ENCODE measurements at places on chromosomes 2 and 18.

GRCh38 chr2:225725726-225726125 lies 326.2 kb downstream of the NYAP2 start:
- no peak for DNase-seq

GRCh38 chr2:33321876-33322483 lies 154.5 kb upstream of the RASGRP3 start:
- DNase-seq: peak; percentile 76

DNA sequence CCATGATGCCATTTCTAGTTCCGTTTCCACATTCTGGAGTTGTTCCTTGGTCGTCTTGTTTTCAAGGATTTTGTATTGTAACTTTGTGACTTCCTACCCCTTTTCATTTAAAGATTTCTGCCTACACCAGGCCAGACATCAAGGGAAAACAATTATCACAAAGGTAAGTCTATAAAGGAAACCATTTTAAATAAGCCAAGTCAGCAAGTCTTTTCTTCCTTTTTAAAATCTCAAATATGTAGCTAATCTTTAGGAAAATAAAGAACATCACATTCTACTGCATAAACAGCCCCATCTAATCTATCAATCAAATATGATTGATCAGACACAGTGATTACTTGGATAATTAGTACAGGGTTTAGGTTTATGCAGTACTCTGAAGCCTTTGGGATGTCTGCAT lies 35.8 kb upstream of the INSIG2 start:
- no peak for DNase-seq

- no peak for DNase-seq
Measured at GRCh38 chr18:57802213-57803102, 657 bp downstream of the ATP8B1 start.

- no peak for DNase-seq
Measured at GRCh38 chr2:195659114-195659513, 2.1 kb downstream of the SLC39A10 start.

DNA sequence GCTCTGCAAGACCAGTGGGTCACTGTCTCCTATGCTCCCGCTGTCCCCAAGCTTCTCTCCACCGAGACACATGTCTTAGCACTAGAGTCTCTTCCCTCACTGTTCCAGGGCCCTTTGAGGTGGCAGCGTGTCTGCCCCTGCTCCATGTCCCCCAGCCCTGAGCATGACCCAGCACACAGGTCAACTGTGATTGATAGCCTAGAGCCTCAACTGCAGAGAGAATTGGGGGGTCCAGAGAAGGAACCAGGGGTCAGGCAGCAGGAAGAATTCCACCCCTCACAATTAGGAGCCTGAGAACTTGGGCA lies 54.6 kb upstream of the ODC1 start:
- DNase-seq: no peak

DNA sequence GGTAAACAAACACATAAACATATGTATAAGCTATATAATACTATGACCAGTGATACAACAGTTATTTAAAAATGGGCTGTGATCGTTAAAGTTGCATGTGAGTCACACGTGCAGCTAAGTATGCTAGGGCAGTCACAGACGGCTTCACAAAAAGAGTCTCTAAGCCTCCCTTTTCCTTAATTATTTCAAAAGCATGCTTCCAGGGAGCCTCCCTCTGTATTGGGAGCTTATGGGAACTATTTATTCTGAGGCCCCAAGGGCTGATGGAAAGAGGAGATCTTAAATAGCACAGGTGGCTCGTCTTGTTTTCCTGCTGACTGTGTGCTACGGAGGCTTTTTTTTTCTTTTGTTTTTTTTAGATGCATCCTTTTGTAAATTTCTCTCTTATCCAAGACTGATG lies 94.3 kb downstream of the ADCYAP1 start:
- DNase-seq: no peak

GRCh38 chr2:119512946-119513345 lies 11.3 kb downstream of the SCTR start:
- no peak for DNase-seq

DNA sequence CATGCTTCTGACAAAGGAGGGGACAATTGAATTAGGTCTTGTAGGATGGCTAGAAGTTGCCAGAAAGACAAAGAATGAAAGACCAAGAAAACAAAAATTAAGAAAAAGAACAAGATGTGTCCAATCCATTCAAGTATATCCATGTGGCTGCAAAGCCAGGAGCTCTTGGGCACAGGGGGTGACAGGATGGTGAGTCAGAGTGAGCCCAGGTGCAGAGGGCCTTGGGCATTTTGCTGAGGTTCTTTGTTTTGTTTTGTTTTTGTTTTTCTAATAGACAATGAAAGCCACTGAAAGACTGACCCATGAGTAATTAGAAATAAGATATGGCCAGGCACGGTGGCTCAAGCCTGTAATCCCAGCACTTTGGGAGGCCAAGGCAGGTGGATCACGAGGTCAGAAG lies 104.6 kb upstream of the KLHL29 start:
- no peak for DNase-seq

- no peak for DNase-seq
Measured at GRCh38 chr2:24577481-24577880, 86.4 kb downstream of the NCOA1 start.

GRCh38 chr2:186976329-186976728 lies 127.4 kb upstream of the ZSWIM2 start:
- no peak for DNase-seq

DNA sequence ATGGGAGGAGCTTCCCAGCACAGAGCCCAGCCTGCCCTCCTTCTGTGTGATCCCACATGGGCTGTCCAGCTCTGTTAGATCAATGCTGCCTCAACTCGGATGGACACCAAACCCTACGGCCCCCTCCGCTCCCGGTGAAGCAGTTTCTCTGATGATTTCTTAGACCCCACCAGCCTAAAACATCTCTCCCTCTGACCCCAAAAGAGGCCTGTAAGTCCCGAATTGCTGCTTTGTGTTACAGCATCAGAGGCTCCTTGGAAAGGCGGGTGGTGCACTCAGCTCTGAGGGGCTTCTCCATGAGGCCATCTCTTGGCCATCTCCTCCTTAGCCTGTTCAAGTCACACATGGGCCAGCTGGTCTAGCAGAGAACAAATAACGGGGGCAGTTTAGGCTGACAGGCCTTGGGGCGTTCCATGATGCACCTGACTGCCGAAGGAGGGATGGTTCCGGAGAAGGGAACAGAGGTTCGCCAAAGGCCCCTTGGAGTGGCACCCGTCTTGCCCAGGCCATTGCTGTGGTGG lies 240.7 kb downstream of the SH3RF3 start:
- DNase-seq: no peak

GRCh38 chr2:81436256-81436655 lies 1131.7 kb upstream of the LRRTM1 start:
- DNase-seq: no peak

GRCh38 chr18:48824231-48824970 lies 126.4 kb downstream of the SMAD7 start:
- DNase-seq: no peak

DNA sequence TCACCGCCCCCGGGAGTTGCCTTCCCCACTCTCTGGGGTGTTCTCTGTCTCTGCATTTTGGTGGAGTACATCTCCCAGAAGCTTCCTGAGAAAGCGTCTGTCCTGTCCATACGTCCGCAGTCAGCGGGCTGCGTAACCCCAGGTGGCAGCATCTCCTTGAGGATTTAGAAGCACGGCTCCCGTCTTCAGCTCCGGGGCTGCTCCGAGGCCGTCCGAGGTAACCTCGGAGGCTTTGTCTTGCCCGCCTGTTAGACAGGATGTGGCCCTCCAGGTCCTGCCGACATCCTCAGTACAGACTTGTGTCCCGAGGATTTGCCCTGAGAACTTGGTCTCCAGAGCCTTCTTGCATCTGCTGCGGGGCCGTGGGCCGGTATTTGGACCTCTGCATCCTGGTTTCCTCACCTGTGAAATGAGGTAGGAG lies 58.4 kb downstream of the CTDP1 start:
- no peak for DNase-seq

DNA sequence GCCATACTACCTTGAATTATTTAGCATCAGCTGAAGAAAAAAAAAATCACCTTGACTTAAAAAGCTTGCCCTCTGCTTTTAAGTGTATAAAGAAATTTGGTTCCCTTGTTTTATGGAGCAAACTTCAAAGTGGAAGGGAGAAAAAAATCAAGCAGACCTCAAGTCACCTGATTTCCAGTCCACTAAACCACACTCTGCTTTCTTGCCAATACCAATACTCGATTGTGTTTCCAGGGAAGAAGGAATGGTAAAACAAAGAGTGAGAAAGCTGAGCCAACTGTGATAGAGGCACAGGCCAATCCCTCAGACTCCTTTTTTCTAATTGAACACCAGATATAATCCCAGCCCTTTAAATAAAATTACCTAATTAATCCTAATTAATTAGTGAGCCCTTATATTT lies 587.3 kb downstream of the ARHGAP15 start:
- no peak for DNase-seq

- DNase-seq: no peak
Measured at GRCh38 chr18:50994031-50994430, 26.2 kb downstream of the ELAC1 start.

GRCh38 chr2:108534584-108535356 lies 500 bp downstream of the LIMS1 start:
- no peak for DNase-seq

DNA sequence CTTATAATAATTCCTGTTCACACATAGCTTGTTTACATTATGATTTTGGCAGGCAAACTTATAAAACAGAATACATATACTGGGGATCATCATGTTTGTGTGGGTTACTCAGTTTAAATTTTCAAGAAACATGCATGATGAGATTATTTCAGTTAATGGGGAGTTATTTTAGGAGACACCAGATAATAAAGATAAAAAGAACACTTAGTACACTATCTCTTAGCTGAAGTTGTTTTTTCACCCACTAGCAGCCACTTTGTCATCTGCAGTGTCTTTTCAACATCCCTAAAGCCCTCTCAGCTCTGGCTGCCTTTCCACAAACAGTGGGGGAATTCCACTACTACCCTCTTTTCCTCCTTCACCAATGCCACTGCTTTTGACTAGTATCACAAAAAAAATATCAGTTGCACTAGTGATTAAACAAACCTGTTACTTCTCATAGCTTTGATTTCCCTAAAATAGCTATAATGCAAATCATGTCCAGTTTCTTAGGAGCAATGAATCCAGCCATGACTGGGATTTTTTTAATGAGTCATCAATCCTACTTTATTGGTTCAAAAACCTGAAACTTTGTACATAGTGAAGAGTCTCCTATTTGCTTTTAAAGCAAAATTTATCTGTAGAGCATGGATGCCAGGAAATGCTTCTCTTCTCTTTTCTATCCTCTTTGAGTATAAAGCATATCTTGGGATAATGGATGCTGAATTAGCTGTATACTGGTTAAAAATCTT lies 156.7 kb upstream of the TFPI start:
- DNase-seq: no peak

DNA sequence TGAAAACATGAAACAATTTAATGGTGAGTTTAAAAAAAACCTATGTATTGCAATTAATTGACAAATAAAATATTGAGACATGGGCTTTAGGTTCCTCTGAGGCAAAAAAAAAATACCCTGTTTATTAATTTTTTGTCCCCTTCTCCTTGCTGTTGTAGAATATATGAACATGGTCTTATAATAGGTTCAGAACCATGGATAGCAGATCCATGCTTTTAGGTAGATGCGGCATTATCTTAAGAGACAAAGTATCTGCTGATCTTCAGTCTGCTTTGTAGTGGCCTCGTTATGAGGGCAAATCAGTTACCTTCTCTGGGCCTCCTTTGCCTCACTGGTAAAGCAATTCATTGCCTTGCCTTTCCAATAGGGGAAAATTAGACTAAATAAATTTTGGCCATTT lies 850.7 kb downstream of the NRXN1 start:
- no peak for DNase-seq

GRCh38 chr18:53887447-53887846 lies 337.0 kb downstream of the MBD2 start:
- no peak for DNase-seq

GRCh38 chr2:179020156-179020750 lies 29.7 kb downstream of the CCDC141 start:
- no peak for DNase-seq

GRCh38 chr2:15058015-15058720 lies 425.7 kb downstream of the LRATD1 start:
- DNase-seq: no peak

- no peak for DNase-seq
Measured at GRCh38 chr2:20225294-20226151, 593 bp upstream of the SDC1 start.

GRCh38 chr2:54709336-54709809 lies 14.1 kb upstream of the EML6 start:
- no peak for DNase-seq

DNA sequence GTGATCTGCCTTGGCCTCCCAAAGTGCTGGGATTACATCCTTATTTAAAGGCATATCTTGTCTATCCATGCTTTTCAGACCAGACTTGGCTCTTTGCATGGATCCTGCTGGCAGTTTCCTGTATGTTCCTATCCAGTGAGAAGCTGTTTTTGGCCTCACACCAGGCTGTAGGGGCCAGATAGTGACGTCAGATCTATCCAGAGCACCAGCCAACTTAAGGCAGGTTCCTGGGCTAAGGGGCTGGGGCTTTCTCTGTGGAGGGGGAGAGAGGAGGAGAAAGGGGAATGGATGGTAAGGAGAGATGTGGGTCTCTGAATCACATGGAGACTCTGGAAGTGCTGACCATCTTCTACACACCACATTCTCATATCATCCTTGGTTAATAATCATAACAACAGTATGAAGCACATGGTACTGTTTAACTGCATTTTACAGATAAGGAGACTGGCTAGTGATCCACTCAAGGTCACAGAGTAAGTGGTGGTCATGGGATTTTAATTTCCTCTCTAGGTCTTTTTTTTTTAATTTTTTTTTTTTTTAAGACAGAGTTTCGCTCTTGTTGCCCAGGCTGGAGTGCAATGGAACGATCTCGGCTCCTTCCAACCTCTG lies 2.0 kb upstream of the FAM117B start:
- no peak for DNase-seq

DNA sequence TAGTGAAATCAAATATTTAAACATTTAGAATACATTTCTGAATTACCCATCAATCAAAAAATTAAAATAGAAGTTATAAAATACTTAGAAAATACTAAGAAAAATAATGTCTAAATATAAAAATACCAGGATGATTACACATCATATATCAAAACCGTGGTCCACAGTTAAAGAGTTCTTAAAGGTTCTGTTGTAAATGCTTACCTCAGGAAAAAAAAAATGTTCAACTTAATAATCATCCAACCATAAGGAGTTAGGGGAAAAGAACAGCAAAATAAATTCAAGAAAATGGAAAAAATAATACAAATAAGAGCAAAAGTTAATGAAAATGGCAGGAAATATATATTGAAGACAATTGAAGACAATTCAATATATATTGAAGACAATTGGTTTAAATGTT lies 43.2 kb downstream of the PDE11A start:
- no peak for DNase-seq

DNA sequence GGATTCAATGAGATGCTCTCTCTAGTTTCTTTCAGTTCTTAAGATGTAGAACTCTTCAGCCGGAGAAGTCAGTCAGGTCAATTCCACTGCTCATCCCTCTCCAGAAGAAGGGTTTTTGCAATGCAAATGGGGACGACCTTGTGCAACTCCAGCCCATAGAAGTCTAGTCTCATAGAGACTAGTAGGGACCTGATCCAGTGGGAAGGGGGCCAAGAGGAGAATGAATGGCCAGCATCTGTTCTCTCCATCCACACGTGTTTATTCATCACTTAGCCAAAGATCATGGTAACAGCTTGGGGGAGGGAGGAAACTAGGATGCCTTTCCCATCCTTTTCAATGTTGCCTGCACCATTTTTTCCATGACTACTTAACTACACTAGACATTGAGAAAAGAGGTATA lies 120.2 kb downstream of the LAMA3 start:
- no peak for DNase-seq

Measured in forelimb muscle (tissue), 1 donor.